ENCODE measurements at places on chromosomes 2 and 18. TPM values are rescaled to one million over a fixed set of nuclear protein-coding genes. Genes with fewer than 3 reads are reported as not detected.

PDCD1 gene
- total RNA-seq = not detected

RAB6C gene
- total RNA-seq = 0.09 TPM

NLRC4 gene
- total RNA-seq = 0.16 TPM

ANTXR1 gene
- 23.4 TPM for total RNA-seq

DPP10 gene
- 6.3 TPM for total RNA-seq

ABCG8 gene
- total RNA-seq = not detected

CLEC4F gene
- 0.13 TPM for total RNA-seq

DIPK1C gene
- not detected for total RNA-seq

TUBA3E gene
- total RNA-seq = not detected

- H3K4me3 ChIP-seq = no peak overlapping the region
- no peaks in the 10 kb centered on the region for H3K36me3 ChIP-seq
- no peak overlapping the region for H3K27ac ChIP-seq
- DNase-seq = no peak
- no peaks in the 10 kb centered on the region for H3K4me1 ChIP-seq
- no peaks in the 10 kb centered on the region for H3K27me3 ChIP-seq
These were observed 83.6 kb downstream of the ATAD2B start for GRCh38 chr2:23843051-23843976.

DNA sequence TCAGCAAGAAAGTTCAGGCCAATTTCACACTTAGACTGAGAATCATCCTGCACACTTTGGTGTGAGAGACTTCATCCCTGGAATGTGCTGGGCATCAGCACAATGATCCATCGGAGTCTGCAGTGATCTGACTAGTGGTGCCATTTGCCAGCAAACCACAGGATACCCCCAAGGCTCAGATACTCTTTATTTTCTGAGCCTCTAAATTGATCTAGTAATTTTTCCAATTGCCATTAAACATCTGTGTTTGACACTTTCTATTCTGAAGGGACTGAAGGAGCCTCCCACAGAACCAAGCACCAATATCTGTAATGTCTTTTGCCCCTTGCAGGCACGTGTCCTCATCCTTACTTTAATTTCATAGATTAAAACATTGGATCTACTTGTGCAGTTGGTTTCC, 485.3 kb upstream of the SMIM21 start:
- H3K27ac ChIP-seq = no peak overlapping the region
- H3K4me3 ChIP-seq = no peak overlapping the region
- no peaks in the 10 kb centered on the region for H3K27me3 ChIP-seq
- no peaks in the 10 kb centered on the region for H3K4me1 ChIP-seq
- DNase-seq = no peak

- no peaks in the 10 kb centered on the region for H3K36me3 ChIP-seq
- DNase-seq = no peak
These were observed 327.6 kb downstream of the NCKAP5 start for GRCh38 chr2:133240491-133241223.

GRCh38 chr2:21590026-21590690, 466.4 kb downstream of the TDRD15 start:
- H3K4me3 ChIP-seq = no peak overlapping the region
- H3K27ac ChIP-seq = no peak overlapping the region
- no peaks in the 10 kb centered on the region for H3K36me3 ChIP-seq
- no peaks in the 10 kb centered on the region for H3K27me3 ChIP-seq
- DNase-seq = no peak

DNA sequence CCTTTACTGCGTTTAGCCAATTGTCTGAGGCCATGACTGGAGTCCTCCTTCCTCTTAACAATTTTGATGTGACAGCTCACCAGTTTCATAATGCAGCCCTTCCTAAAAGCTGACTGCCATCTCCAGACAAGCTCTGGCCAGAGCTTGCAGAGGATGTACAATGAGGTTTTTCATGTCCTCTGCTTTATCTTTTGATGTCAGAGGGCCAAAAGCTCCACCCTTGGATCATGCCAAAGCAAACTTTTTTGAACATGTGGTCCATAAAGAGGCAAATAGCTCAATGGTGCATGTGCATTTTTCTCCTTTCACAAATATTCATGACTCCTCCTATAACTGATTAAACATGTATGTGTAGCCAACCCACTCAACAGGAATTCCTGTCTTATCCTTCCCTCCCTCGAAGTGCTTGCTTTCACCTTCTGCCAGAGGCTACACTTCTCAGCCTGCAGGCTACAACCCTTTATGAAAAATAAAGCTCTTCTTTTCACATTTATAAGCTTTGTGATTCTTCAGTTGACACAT, 266.2 kb downstream of the FBXO15 start:
- no peak for DNase-seq
- H3K36me3 ChIP-seq = no peaks in the 10 kb centered on the region
- H3K4me1 ChIP-seq = no peaks in the 10 kb centered on the region
- no peaks in the 10 kb centered on the region for H3K27me3 ChIP-seq
- H3K4me3 ChIP-seq = no peak overlapping the region
- H3K27ac ChIP-seq = no peak overlapping the region

- H3K27ac ChIP-seq = no peak overlapping the region
- no peak overlapping the region for H3K4me3 ChIP-seq
- H3K36me3 ChIP-seq = no peaks in the 10 kb centered on the region
- DNase-seq = no peak
- no peaks in the 10 kb centered on the region for H3K27me3 ChIP-seq
These were observed 45.1 kb downstream of the GPD2 start for GRCh38 chr2:156481312-156481711.

GRCh38 chr2:167733747-167734146, 513.6 kb downstream of the STK39 start:
- DNase-seq = no peak
- no peak overlapping the region for H3K4me3 ChIP-seq
- H3K4me1 ChIP-seq = no peaks in the 10 kb centered on the region
- no peaks in the 10 kb centered on the region for H3K36me3 ChIP-seq
- no peak overlapping the region for H3K27ac ChIP-seq
- H3K27me3 ChIP-seq = no peaks in the 10 kb centered on the region

- no peak for DNase-seq
- H3K4me3 ChIP-seq = no peak overlapping the region
- H3K4me1 ChIP-seq = no peaks in the 10 kb centered on the region
- no peaks in the 10 kb centered on the region for H3K36me3 ChIP-seq
- no peak overlapping the region for H3K27ac ChIP-seq
These were observed 395.2 kb downstream of the RAD51AP2 start for GRCh38 chr2:17122887-17123501.

- no peak overlapping the region for H3K27ac ChIP-seq
- H3K36me3 ChIP-seq = no peaks in the 10 kb centered on the region
- DNase-seq = no peak
These were observed 2.5 kb upstream of the C2orf15 start for GRCh38 chr2:99139003-99139402.

GRCh38 chr2:44168681-44169154, at the start of gene PPM1B:
Gene PPM1B, plus strand, starts transcription at chr2:44168875. Its CDS starts 32,325 bp downstream, at chr2:44201200.
- peak; percentile 99 for DNase-seq
- H3K36me3 ChIP-seq = no peaks in the 10 kb centered on the region
- H3K27me3 ChIP-seq = no peaks in the 10 kb centered on the region
- H3K27ac ChIP-seq = peak within 1 kb of the TSS; percentile 98

GRCh38 chr2:238974501-238975166, 126.7 kb downstream of the TWIST2 start:
- H3K36me3 ChIP-seq = no peaks in the 10 kb centered on the region
- no peak for DNase-seq
- H3K27me3 ChIP-seq = no peaks in the 10 kb centered on the region
- no peaks in the 10 kb centered on the region for H3K4me1 ChIP-seq
- no peak overlapping the region for H3K27ac ChIP-seq
- H3K4me3 ChIP-seq = no peak overlapping the region

DNA sequence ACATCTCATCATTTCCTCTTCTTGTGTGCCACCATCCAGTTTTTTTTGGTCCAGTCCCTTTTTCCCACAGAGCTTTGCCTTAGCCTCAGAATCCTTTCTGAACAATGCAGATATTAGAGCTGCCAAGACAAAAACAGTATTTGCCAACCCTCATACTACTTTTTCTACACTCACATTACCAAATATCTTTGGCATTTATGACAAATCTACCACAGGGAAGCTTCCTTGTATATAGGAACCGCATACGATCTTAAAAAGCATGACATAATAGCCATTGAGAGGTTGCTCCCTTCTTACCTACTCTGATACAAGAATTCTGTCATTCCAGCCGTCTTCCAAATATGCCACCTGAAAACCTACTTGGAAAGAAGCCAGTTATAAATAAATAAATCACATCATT, 9.4 kb downstream of the ZNF24 start:
- H3K27ac ChIP-seq = no peak overlapping the region
- no peaks in the 10 kb centered on the region for H3K36me3 ChIP-seq
- H3K4me1 ChIP-seq = peaks cover 3% of the 10 kb centered on the region
- H3K4me3 ChIP-seq = no peak overlapping the region

DNA sequence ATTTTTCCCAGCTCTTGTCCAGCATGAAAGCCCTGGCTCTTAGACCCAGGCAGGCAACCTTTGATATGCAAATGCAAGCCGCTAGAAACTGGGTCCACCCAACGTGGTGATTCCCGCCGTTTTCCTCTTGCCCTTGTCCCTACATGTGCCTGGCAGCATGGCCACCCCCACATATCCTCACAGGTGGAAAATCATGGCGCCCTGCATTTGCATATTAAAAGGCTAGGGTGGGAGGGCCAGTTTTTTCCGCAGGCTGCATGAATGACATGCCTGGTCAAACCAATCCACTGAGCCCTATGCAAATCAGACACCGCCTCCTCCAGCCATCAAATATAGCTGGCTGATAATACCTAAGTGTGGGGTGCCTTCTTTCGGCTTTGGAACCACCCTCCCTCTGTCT, 1091.8 kb upstream of the NXPH2 start:
- no peak for DNase-seq
- no peak overlapping the region for H3K4me3 ChIP-seq
- H3K4me1 ChIP-seq = no peaks in the 10 kb centered on the region
- no peak overlapping the region for H3K27ac ChIP-seq
- no peaks in the 10 kb centered on the region for H3K27me3 ChIP-seq

DNA sequence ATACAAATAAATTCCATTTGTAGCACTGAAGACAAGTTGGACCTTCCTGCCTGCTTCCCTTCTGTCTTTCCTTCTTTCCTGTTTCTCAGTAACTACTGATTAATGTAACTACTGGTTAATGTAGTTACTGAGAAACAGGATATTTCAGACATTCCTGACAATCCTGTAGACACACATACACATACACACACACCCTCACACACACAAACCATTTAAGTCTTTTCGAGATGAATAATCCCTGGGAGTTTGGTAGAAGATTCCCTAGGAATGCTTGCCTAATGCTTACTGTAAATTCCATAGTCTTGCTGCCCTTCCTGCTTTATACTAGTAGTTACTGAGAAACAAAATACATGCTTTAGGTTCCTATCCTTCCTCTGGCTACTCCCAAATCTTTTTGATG, 83.9 kb downstream of the PIK3C3 start:
- H3K4me3 ChIP-seq = no peak overlapping the region
- H3K27ac ChIP-seq = no peak overlapping the region
- peaks cover 8% of the 10 kb centered on the region for H3K4me1 ChIP-seq
- peaks cover 8% of the 10 kb centered on the region for H3K36me3 ChIP-seq
- H3K27me3 ChIP-seq = no peaks in the 10 kb centered on the region

GRCh38 chr2:53913721-53914120, 54.0 kb upstream of the GPR75 start:
- H3K27ac ChIP-seq = no peak overlapping the region
- peaks cover 11% of the 10 kb centered on the region for H3K36me3 ChIP-seq
- no peak for DNase-seq
- H3K4me3 ChIP-seq = no peak overlapping the region
- H3K27me3 ChIP-seq = no peaks in the 10 kb centered on the region
- H3K4me1 ChIP-seq = no peaks in the 10 kb centered on the region

DNA sequence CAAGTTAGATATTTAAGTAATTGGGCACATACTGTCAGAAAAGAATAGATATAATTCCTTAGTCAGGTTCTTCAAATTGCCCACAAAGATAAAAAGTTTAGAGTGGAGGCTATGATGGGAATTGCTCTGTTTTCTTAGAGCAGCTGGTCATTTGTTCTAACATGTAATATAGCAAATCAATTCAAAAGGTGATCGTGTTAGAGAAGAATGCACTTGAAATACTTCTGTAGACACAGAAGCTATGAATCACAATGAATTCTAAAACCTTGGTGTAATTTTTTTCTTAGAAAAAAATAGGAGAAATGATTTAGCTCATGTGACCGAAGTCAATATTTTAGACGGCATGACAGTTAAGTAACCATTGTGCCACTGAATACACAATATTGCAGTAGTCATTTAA, 918.1 kb upstream of the LRATD1 start:
- H3K4me1 ChIP-seq = peaks cover 9% of the 10 kb centered on the region
- H3K4me3 ChIP-seq = no peak overlapping the region
- H3K36me3 ChIP-seq = no peaks in the 10 kb centered on the region
- H3K27me3 ChIP-seq = no peaks in the 10 kb centered on the region
- H3K27ac ChIP-seq = no peak overlapping the region

- DNase-seq = no peak
- no peaks in the 10 kb centered on the region for H3K36me3 ChIP-seq
- H3K27me3 ChIP-seq = no peaks in the 10 kb centered on the region
These were observed 75.0 kb upstream of the TANC1 start for GRCh38 chr2:158893474-158893873.

GRCh38 chr18:63409301-63409700, 13.0 kb downstream of the VPS4B start:
- no peaks in the 10 kb centered on the region for H3K36me3 ChIP-seq

- H3K27me3 ChIP-seq = no peaks in the 10 kb centered on the region
- H3K36me3 ChIP-seq = no peaks in the 10 kb centered on the region
- H3K4me1 ChIP-seq = no peaks in the 10 kb centered on the region
- no peak overlapping the region for H3K4me3 ChIP-seq
These were observed 776.1 kb upstream of the RAB6C start for GRCh38 chr2:129203331-129203730.

GRCh38 chr2:150939087-150939486, 322.6 kb downstream of the RBM43 start:
- H3K36me3 ChIP-seq = no peaks in the 10 kb centered on the region
- no peak overlapping the region for H3K4me3 ChIP-seq
- no peak overlapping the region for H3K27ac ChIP-seq
- no peaks in the 10 kb centered on the region for H3K27me3 ChIP-seq

- H3K27ac ChIP-seq = no peak overlapping the region
- no peaks in the 10 kb centered on the region for H3K27me3 ChIP-seq
- H3K36me3 ChIP-seq = no peaks in the 10 kb centered on the region
- H3K4me3 ChIP-seq = no peak overlapping the region
These were observed 228.4 kb downstream of the KCNS3 start for GRCh38 chr2:18106841-18107240.

GRCh38 chr2:960061-960736, 9.6 kb downstream of the SNTG2 start:
- H3K4me3 ChIP-seq = no peak overlapping the region
- no peak overlapping the region for H3K27ac ChIP-seq
- no peaks in the 10 kb centered on the region for H3K4me1 ChIP-seq
